ENCODE measurements at places on chromosomes 4 and X.
A peak's percentile ranks its signal among the peaks of the same experiment; 100 is the strongest.

DNA sequence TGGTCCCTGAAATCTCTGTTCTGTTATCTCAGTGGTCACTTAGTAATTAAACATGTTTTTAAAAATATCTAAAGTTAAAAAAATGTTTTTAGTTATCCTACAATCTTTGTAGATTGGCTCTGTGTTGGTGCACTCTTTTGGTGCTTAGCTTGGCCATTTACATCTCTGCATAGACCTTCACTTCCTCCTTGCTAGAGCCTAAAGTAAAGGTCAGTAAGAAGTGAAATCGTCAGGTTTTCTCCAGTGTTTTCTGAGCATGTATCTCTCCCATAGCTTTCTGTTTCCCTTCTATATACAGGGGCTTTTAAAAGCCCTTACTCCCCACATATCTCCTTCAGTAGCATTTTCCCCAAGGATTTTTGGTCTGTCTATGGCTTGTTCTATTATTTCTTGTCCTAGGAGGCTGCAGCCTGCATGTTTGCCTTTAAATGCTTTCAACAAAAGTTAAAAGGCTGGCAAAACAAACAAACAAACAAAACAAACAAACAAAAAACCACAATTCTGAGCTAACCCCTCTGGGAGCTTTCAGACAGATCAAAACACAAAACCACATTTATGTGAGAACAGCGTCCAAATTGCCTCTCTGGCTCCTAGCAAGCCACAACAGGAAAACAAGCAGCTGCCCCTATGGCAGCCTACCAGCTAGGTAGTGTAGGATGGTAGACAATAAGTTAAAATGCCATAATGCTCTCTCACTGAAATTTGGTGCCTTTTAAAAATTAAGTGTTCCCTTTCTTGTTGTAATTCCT lies 27.3 kb upstream of the GPRASP2 start:
- no peaks in the 10 kb centered on the region for H3K27me3 ChIP-seq
- no peak overlapping the region for H3K27ac ChIP-seq
- no peaks in the 10 kb centered on the region for H3K36me3 ChIP-seq
- H3K4me1 ChIP-seq: no peaks in the 10 kb centered on the region
- no peak for DNase-seq

GRCh38 chrX:118254611-118255010 lies 91.3 kb upstream of the WDR44 start:
- H3K27ac ChIP-seq: no peak overlapping the region
- H3K4me1 ChIP-seq: no peaks in the 10 kb centered on the region

GRCh38 chrX:101986586-101986985 lies 54.8 kb upstream of the ZMAT1 start:
- no peak for DNase-seq
- no peak overlapping the region for H3K4me3 ChIP-seq
- H3K36me3 ChIP-seq: no peaks in the 10 kb centered on the region
- no peak overlapping the region for H3K27ac ChIP-seq
- no peaks in the 10 kb centered on the region for H3K4me1 ChIP-seq

GRCh38 chr4:13597604-13598003 lies 29.9 kb downstream of the BOD1L1 start:
- H3K36me3 ChIP-seq: peaks cover 55% of the 10 kb centered on the region
- DNase-seq: no peak

GRCh38 chrX:150365051-150365989 lies 2.2 kb downstream of the MAMLD1 start:
- H3K4me1 ChIP-seq: peaks cover 32% of the 10 kb centered on the region
- peak overlapping the region; percentile 53 for H3K4me3 ChIP-seq
- H3K27me3 ChIP-seq: peaks cover 19% of the 10 kb centered on the region
- peak; percentile 76 for DNase-seq
- H3K27ac ChIP-seq: no peak overlapping the region

- H3K27me3 ChIP-seq: no peaks in the 10 kb centered on the region
- H3K4me1 ChIP-seq: no peaks in the 10 kb centered on the region
- DNase-seq: no peak
- H3K36me3 ChIP-seq: no peaks in the 10 kb centered on the region
These were observed 9.5 kb downstream of the FAT1 start for GRCh38 chr4:186714006-186714675.

- no peaks in the 10 kb centered on the region for H3K36me3 ChIP-seq
- DNase-seq: no peak
- no peak overlapping the region for H3K4me3 ChIP-seq
- H3K27ac ChIP-seq: no peak overlapping the region
These were observed 239.5 kb upstream of the GPC4 start for GRCh38 chrX:133654811-133655210.

- no peak overlapping the region for H3K27ac ChIP-seq
- H3K4me1 ChIP-seq: no peaks in the 10 kb centered on the region
- no peaks in the 10 kb centered on the region for H3K36me3 ChIP-seq
- DNase-seq: no peak
- H3K4me3 ChIP-seq: no peak overlapping the region
These were observed 143.8 kb downstream of the FANCB start for GRCh38 chrX:14729058-14729457.
